ENCODE measurements at places on chromosomes 13 and 19.

DNA sequence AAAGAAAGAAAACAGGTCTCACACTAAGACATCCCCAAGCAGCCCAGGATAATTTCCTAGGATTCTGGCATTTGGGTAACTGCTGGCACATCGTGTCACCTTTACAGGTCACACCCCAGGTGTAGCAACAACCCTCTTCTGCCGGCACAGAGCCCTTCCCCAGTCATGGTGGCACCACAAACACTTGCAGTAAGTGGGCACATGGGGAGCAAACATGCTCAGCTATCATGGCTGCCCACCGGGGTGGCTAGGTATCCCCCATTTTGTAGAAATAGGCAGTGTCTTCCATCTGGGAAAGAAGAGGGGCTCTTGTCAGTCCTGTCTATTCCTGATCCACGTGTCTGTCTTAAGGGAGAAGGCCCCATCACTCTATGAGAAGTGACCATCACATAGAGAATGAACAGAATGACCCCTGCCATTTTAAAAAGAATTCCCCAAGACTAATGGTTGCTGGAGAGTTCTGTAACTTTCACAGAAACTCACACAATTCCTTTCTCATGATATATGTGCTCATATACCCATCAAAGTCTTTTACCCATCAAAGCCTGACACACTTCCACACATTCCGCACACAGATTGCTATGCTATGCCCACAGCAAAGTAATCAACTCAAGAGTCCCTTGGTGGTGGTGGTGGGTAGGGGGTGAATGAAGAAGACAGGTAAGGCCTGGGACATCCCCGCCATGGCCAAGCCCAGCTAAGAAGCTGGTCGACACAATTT, 33.3 kb downstream of the BRD4 start:
- no peak for DNase-seq

DNA sequence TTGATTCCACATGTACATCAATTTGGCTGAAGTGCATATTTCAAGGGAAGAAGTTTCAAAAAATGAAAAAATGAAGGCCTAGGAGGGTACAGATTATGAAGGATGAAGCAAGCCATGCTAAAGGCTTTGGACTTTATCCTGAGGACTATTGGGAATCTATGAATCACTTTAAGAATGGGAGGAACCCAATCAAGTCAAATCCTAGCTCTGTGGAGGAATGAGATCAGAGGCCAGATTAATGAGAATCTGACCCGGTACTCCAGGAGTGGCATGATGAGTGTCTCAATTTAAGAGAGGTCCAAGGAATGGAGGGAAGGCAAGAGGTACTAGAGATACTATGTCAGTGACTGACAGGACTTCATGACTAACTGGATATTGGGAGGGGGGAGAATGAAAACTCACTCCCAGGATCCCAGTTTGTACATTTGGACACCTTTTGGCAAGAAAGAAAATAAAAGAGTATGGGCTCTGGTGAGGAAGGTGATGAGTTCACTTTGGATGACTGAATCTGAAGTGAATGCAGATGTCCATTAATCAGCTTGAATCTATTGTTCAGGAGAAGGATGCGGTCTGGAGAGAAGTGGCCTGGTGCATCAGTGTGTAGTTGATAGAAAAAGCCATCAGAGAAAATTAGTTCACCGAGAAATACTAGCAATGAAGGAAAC, 349.0 kb downstream of the EFNB2 start:
- no peak for DNase-seq

- DNase-seq, result no peak
Observed at GRCh38 chr19:15583346-15583745, 31.7 kb upstream of the CYP4F8 start.

- no peak for DNase-seq
Observed at GRCh38 chr13:25249001-25249543, 38.2 kb downstream of the MTMR6 start.

DNA sequence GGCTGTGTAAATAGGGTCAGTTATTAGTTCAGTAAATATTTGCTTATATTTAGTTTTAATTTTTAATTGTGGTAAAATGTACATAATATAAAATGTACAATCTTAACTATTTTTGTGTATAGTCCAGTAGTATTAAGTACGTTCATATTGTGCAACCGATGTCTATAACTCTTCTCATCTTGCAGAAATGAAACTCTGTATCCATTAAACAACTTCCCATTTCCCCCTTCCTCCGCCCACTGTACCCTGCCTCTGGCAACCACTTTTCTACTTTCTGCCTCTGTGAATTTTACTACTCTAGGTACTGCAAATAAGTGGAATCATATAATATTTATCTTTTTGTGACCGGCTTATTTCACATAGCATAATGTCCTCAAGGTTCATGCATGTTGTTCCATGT, 24.4 kb downstream of the UBAC2 start:
- no peak for DNase-seq

GRCh38 chr19:29966588-29967249, 24.7 kb downstream of the URI1 start:
- peak; percentile 3 for DNase-seq

GRCh38 chr19:32814624-32815023, 54.9 kb downstream of the SLC7A9 start:
- DNase-seq, result no peak

- no peak for DNase-seq
Observed at GRCh38 chr13:104650431-104650830, 1584.2 kb upstream of the SLC10A2 start.

DNA sequence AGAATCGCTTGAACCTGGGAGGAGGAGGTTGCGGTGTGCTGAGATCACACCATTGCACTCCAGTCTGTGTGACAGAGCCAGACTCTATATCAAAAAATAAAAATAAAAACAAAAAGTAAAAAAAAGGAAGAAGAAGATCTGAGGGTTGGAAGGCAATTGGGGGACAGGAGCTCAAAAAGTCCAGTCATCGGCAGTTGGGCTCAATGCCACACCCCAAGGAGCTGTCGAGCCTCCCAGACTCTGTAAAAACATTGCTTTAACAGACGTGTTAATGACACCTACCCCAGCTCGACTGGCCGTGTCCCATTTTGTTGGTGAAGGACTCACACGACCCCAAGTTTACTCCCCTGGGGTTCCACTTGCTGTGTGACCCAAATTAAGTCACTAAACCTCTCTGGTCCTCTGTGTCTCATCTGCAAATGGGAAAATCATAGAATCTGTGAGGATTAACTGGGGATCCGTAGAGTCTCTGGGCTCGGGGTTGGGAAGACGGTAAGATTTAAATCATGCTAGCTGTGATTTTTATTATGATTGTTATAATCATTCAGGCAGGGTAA, 7.0 kb downstream of the GNA15 start:
- no peak for DNase-seq

- DNase-seq, result no peak
Observed at GRCh38 chr19:18764591-18765051, 26.5 kb downstream of the COMP start.

GRCh38 chr19:40413291-40413845, at the start of gene PRX:
PRX (minus strand) TSS chr19:40413378; CDS start chr19:40407932, 5,446 bp downstream.
- DNase-seq, result no peak

GRCh38 chr19:43784981-43785808, 4.4 kb upstream of the KCNN4 start:
- peak; percentile 81 for DNase-seq

- no peak for DNase-seq
Observed at GRCh38 chr13:110507678-110508381, 53.7 kb downstream of the RAB20 start.

GRCh38 chr19:52963247-52963618, 552 bp upstream of the ZNF816 start:
- DNase-seq, result no peak

GRCh38 chr19:9658769-9659168, 16.1 kb downstream of the ZNF562 start:
- no peak for DNase-seq

- DNase-seq, result no peak
Observed at GRCh38 chr13:59120297-59120843, 1043.4 kb downstream of the DIAPH3 start.

GRCh38 chr13:109790942-109791605, 4.7 kb upstream of the IRS2 start:
- DNase-seq, result peak; percentile 56

- no peak for DNase-seq
Observed at GRCh38 chr19:7230826-7231225, 63.4 kb downstream of the INSR start.

- DNase-seq, result no peak
Observed at GRCh38 chr13:92255526-92255925, 857.1 kb downstream of the GPC5 start.

- no peak for DNase-seq
Observed at GRCh38 chr19:17497149-17497798, 14.2 kb upstream of the PGLS start.

- DNase-seq, result no peak
Observed at GRCh38 chr19:44876930-44877535, 14.0 kb upstream of the TOMM40 start.

DNA sequence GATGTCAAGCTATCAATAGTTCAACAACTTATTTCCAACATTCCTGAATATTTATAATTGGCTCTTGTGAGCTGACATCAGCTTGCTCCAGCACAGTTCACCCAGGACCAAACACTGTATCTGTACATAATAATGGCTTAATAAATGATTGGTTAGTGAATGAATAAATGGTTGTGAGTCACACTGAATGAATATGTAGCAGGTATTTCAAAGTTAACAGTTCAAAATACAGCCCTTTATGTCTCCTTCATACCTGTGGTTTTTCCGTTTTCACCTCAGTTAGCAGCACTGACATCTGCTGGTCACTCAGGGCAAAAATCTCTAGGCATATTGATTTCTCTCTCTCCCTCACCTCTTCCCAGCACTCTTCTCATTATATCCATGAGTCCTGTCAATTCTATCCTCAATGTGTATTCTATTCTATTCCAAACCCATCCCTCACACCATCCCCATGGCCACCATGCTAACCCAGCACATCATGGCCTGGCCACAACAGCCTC, 76.3 kb downstream of the PEG3 start:
- DNase-seq, result no peak

DNA sequence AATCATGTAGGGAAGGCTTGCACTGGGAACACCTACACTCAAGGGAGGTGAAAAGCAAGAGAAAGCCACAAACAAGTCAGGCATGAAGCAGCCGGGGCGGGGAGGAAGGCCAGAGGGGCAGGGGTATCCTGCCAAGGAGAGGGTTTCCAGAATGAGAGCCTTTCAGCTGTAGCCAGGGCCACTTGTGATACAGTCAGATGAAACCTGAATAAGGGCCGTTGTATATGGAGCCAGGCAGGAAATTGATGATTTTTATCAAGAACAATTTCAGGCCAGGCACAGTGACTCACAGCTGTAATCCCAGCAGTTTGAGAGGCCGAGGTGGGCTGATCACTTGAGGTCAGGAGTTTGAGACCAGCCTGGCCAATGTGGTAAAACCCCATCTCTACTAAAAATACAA, 4.4 kb downstream of the TRPM4 start:
- DNase-seq, result no peak

- no peak for DNase-seq
Observed at GRCh38 chr13:106291006-106291405, 244.5 kb downstream of the EFNB2 start.

DNA sequence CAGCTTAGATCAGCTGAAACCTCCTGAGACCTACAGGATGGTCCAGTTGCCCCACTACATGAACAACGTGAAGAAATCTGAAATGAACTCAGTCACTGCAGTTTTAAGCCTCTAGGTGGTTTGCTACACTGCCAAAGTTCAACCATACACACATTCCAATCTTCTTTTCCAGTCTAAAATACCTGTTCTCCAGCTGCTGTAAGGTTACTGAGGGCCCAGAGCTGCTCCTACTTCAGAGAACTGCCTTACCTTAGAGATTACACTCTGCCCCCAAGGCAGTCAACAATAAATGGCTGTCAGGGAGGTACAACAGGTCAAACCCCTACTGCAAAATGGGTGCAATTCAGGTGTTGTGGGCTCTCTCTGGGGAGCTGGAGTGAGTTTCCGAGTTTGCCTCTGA, 154.1 kb upstream of the MIR17HG start:
- DNase-seq, result no peak

DNA sequence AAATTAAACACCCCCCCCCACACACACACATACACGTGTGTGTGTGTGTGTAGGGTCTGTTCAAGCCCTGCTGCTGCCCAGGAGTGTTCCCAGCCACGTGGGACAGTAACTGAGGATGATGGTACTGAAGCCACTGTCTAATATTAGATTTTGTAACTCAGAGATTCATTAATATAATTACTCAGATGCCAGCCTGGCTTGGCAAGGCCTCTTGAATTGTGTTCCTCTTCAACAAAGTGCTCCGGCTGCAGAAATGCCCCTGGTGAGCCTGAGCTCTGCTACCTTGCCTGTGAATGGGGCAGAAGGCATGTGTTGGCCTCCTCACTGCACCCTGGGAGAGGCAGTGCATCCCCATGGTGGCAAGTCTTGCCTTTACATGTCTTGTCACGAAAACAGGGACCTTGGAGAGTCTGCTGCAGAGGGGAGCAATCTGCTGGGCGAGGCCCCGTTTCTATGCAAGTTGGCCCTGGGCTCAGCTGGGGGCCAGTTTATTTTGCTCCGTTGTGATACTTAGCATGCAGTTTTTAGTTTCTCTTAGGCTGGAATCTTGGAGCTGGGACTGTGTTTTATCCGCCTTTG, 44.0 kb downstream of the NFIX start:
- DNase-seq, result no peak

GRCh38 chr19:31252441-31252840, 96.8 kb downstream of the TSHZ3 start:
- no peak for DNase-seq

- DNase-seq, result peak; percentile 69
Observed at GRCh38 chr19:584240-585001, 5.3 kb upstream of the HCN2 start.

GRCh38 chr19:21092109-21092508, 10.1 kb downstream of the ZNF714 start:
- DNase-seq, result no peak

DNA sequence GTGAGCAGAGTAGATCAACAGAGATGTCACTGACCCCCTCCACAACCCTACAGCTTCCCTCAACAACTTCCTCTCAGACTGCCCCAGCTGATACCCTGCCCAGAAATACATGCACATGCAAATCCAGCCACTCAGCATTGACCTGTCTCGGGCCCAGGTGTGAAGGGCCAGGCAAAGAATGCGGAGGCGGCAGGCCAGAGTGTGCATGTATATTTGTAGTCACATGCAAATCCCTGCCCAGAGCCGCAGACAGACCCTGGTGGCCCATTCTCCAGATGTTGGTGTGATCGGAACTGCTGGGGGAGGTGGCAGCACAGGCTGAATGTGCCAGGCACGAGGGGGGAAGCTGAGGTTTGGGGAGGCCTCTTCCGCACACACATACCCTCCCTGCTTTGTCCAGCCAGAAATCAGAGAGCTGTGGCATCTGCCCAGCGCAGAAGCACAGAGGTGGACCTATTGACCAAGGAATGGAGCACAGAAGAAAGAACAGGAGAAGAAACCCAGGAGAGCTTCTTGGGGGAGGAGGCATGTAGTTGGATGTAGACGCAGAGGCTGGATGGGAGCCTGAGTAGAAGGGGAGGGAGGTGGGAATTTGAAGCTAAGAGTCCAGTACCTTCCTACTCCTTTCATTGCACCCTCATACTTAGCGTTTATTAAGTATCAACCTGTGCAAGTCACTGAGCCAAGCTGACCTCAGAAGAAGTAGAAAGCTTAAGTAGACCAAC, 14.4 kb downstream of the MEF2B start:
- DNase-seq, result no peak

- no peak for DNase-seq
Observed at GRCh38 chr13:26390203-26390602, 136.3 kb downstream of the CDK8 start.

Data from CD4-positive, alpha-beta T cell treated with Interleukin-21 for 1 hour (primary cell).